T-helper 17 cell (primary cell): ENCODE measurements at places on chromosomes 5 and 9.
A peak's percentile ranks its signal among the peaks of the same experiment; 100 is the strongest.

DNA sequence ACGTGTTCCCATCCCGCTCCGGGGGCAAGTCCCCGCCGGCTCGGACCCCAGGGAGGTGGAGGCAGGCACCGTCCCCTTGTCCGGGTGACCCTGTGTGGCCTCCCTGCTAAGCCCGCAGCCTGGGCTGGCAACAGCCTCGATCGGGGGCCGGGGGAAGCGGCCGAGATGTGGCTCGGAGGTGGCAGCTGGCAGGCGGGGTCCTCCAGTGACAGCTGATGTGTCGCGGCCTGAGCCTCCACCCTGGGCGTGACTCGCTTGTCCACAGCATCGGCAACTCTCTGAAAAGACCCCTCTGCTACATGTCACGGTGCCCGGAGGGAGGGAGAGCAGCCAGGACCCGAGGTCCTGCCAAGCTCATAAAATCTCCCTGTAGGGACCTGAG is 124.8 kb upstream of the IRX4 start:
- no peak overlapping the region for H3K27ac ChIP-seq
- DNase-seq, result no peak
- peaks cover 69% of the 10 kb centered on the region for H3K27me3 ChIP-seq
- peaks cover 3% of the 10 kb centered on the region for H3K4me1 ChIP-seq
- H3K36me3 ChIP-seq, result no peaks in the 10 kb centered on the region
- H3K4me3 ChIP-seq, result no peak overlapping the region

GRCh38 chr5:151862811-151863472 is 61.7 kb downstream of the GLRA1 start:
- H3K36me3 ChIP-seq, result peaks cover 2% of the 10 kb centered on the region
- no peaks in the 10 kb centered on the region for H3K27me3 ChIP-seq
- no peak overlapping the region for H3K4me3 ChIP-seq
- no peak for DNase-seq
- H3K27ac ChIP-seq, result no peak overlapping the region

- DNase-seq, result no peak
- no peaks in the 10 kb centered on the region for H3K27me3 ChIP-seq
- peak overlapping the region; percentile 27 for H3K27ac ChIP-seq
- H3K4me3 ChIP-seq, result peak overlapping the region; percentile 86
- H3K36me3 ChIP-seq, result no peaks in the 10 kb centered on the region
- peaks cover 23% of the 10 kb centered on the region for H3K4me1 ChIP-seq
Measured at GRCh38 chr9:129026442-129027223, 1.5 kb downstream of the SH3GLB2 start.

DNA sequence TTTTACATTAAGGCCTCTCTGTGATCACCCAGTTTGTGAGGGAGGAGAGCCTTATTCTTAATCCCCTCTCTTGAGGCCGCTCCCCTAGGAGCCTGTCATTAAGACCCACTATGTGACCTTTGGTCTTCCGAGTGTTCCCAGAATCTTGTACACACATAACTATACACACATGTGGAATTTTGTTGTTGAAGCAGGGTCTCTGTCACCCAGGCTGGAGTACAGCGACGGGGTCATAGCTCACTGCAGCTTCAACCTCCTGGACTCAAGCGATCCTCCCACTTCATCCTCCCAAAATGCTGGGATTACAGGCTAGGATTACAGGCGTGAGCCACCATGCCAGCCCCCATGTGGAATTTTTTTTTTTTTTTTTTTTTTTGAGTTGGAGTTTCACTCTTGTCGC is 14.8 kb upstream of the PHYHD1 start:
- H3K4me1 ChIP-seq, result peaks cover 27% of the 10 kb centered on the region
- H3K36me3 ChIP-seq, result peaks cover 4% of the 10 kb centered on the region
- DNase-seq, result no peak
- H3K4me3 ChIP-seq, result no peak overlapping the region
- H3K27me3 ChIP-seq, result no peaks in the 10 kb centered on the region
- peak overlapping the region; percentile 41 for H3K27ac ChIP-seq
